Neural progenitor cell (in vitro differentiated cells): ENCODE measurements at places on chromosomes 11 and 22.
A peak's percentile ranks its signal among the peaks of the same experiment; 100 is the strongest.

DNA sequence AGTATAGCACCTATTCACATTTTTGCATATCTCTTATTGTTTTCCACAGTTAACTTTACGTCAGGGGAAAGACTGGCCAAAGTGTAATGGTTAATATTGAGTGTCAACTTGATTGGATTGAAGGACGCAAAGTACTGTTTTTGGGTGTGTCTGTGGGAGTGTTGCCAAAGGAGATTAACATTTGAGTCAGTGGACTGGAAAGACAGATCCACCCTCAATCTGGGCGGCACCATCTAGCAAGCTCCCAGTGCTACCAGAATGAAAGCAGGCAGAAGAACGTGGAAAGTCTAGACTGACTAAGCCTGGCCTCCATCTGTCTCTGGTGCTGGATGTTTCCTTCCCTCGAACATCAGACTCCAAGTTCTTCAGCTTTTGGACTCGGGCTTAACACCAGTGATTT lies 1900.7 kb upstream of the RAG2 start:
- no peak for DNase-seq

GRCh38 chr11:74437441-74438042 lies 29.8 kb downstream of the KCNE3 start:
- DNase-seq, result no peak

DNA sequence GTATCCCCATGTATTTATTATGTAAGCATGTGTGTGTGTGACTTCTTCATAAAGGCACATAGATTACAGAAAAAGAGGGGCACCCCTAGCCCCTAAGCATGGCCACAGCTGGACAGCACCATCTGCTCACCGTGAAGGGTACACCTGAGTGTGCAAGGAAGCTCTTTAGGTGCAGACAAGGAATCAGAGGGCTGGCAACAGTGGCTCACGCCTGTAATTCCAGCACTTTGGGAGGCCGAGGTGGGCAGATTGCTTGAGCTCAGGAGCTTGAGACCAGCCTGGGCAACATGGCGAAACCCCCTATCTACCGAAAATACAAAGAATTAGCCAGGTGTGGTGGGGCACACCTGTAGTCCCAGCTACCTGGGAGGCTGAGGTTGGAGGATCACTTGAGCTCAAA lies 56.3 kb downstream of the DGCR2 start:
- DNase-seq, result no peak

- no peak for DNase-seq
These were observed 6.9 kb upstream of the MYO7A start for GRCh38 chr11:77121096-77121640.

GRCh38 chr11:120878781-120879180 lies 145.1 kb upstream of the TBCEL start:
- DNase-seq, result no peak

DNA sequence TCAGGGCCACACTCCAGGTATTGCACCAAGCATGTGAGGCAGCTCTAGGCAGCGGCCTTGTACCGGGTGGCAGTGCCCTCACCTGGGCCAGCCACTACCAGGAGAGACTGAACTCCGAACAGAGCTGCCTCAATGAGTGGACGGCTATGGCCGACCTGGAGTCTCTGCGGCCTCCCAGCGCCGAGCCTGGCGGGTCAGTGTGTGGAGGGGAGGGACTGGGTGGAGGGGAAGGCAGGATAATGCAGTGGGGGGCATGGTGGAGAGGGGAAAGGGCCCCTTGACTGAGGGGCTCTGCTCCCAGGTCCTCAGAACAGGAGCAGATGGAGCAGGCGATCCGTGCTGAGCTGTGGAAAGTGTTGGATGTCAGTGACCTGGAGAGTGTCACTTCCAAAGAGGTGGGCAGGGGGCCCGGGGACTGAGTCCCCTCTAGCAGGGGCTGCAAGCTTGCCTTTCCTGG lies 4.2 kb downstream of the SSH3 start:
- no peak for DNase-seq

GRCh38 chr11:34068111-34068510 lies 16.6 kb downstream of the CAPRIN1 start:
- DNase-seq, result no peak

DNA sequence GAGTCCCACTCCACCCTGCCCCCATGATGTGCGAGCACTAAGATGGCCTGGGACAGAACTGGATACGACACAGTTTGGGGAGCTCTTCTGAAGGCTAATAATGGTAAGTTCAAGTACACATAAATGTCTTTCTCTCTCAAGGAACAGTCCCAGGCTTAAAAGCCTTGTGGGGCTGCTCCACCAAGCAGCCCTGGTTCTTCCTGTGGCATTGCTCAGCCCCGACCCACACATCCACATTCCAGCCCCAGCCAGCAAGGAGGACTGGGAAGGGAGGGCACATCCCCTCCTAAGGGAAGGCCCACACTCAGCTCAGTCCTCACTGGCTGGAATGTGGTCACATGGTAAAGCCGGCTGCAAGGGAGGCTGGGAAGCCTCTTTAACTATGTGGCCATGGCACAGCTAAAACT lies 13.3 kb upstream of the MB start:
- peak; percentile 18 for DNase-seq

- no peak for DNase-seq
These were observed 37.0 kb downstream of the OSBP2 start for GRCh38 chr22:30731658-30732057.

GRCh38 chr11:27390318-27391295 lies 27.6 kb upstream of the CCDC34 start:
- no peak for DNase-seq

DNA sequence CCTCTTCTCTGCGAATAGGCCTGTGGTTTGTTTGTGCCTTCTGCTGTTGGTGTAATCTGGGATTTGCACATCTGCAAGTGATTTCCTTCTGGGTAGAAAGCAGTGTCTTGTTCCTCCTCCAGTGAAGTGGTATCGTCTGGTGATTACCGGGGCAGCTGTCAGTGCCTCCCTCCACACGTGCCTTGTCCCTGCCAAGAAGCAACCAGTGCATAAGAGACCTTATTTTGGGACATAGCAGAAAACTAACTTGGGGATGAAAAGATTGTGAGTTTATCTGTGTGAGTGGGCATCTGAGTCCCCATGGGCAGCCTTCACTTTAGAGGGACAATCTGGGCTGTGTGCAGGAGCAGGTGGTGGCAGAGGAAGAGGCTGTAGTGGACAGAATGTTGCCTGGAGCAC lies 71.5 kb upstream of the SORL1-AS1 start:
- no peak for DNase-seq

DNA sequence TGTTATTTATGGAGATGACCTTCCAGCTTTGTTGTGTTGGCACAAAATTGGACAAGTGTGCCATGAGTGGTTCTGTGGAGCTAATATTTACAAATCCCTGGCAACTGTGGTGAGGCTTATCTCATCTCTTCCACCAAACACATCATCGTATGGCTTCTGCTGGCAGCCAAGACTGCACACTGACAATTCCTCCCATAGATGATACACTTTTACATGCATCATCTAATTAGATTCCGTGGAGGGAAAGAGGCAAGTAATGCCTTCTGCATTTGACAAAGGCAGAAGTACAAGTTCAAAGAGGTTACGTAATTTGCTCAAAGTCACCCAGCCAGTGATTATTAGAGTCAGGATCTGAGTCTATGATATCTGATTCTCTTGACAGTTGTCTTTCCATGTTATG lies 62.7 kb upstream of the KIRREL3 start:
- DNase-seq, result no peak

DNA sequence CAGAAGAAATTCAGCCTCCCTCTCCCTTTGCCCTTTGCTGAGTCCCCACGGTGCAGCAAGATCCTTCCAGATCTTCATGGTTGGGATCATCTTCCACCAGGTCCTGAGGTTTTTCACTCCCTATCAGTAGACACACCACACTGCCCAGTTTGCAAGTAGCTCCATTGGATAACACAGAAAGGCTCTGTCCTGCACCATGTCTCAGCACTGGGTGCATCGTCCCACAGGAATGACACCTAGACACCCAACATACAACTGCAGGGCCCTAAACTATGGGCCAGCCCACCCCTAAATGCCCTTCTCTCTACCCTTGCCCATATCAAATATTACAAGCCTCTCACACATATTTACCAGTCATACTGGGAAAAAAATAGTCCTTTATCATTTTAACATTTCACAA lies 9.4 kb downstream of the KLHL22 start:
- DNase-seq, result no peak

GRCh38 chr11:114889594-114890011 lies 211.3 kb downstream of the NXPE2 start:
- peak; percentile 82 for DNase-seq

DNA sequence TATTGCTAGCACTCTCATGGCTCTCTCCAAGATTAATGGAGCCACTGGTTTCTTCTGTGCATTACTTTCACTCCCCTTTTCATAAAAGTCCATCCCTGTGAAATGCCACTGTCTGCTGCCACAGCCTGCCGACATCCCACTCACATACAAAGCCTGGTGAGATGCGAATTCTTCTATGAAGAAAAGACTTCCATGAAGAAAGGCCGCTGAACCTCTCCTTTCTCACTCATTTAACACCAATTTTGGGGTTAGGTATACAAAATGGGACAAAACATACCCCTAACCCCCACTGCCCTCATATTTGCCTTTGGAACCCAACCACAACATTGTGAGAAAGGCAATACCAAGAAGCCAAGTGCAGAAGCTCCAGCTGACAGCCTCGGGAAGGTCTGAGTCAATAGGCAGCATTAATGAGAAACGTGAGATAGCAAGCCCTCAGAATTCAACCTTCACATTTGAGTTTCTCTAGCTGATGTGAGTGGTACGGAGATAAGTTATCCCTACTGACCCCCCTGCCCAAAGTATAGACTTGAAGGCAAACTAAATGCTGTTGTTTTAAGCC lies 156.4 kb downstream of the ATG16L2 start:
- no peak for DNase-seq

DNA sequence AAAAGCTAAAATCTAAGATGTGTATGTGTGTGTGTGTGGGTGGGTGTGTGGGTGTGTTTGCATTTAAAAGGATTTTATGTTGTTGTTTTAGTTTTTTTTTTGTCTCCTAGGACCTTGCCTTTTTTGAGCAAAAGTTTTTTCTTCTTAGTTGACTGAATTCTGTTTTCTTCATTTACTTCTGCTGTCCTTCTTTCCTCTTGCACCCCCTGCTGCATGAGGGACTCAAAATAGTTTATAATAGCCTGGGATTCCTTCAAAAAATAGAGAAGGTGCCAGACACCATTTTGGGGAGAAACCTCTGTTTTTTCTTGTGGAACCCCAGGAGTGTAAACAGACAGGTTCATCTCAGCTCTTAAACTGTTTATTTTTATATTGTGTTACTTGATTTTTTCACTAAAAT lies 817.7 kb downstream of the TBC1D22A start:
- DNase-seq, result no peak

DNA sequence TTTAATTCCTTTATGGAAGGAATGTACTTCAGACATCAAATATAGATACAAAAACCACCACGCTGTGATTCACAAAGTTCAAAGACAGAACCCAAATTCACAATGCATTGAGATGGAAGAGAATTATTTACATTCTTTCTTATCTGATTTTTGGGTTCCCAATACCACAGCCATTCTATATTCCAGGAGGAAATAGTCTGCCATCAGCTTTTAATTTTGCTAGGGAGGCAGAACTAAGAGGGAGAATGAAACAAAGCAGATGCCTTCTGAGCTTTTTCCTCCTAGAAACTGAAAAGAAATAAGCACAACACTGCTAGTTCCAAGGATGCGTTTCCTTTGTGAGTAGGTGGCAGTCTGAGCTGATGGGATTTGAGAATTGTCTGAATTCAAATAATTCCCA lies 283.0 kb upstream of the NARS2 start:
- DNase-seq, result no peak

GRCh38 chr11:75403983-75404658 lies 4.8 kb downstream of the RPS3 start:
- DNase-seq, result no peak

GRCh38 chr11:107856180-107856980 lies 2.2 kb downstream of the SLC35F2 start:
- no peak for DNase-seq

- DNase-seq, result no peak
These were observed 136.4 kb downstream of the NECTIN1 start for GRCh38 chr11:119592642-119593041.

- no peak for DNase-seq
These were observed 124.5 kb downstream of the KCNQ1 start for GRCh38 chr11:2569321-2569721.

DNA sequence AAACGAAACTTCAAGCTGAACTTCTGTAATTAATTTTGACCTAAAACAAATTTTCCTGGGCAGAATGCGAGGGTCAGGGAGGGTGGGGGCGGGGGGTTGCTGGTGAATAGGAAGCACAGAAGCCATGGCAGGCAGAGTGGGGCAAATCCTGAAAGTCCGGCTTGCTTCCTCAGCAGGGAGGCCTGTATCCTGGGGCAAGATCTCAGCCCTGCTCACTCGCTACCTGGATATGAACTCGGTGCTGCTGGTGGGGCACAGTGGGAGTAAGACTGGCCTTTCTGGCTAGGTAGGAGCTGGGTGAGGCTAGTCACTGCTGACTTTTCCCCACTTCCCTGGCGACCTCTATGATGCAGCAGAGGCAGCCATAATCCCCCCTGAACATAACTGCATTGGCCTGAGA lies 168.9 kb upstream of the CHORDC1 start:
- DNase-seq, result no peak

GRCh38 chr11:60918251-60918938 lies 4.4 kb downstream of the TMEM109 start:
- DNase-seq, result no peak

DNA sequence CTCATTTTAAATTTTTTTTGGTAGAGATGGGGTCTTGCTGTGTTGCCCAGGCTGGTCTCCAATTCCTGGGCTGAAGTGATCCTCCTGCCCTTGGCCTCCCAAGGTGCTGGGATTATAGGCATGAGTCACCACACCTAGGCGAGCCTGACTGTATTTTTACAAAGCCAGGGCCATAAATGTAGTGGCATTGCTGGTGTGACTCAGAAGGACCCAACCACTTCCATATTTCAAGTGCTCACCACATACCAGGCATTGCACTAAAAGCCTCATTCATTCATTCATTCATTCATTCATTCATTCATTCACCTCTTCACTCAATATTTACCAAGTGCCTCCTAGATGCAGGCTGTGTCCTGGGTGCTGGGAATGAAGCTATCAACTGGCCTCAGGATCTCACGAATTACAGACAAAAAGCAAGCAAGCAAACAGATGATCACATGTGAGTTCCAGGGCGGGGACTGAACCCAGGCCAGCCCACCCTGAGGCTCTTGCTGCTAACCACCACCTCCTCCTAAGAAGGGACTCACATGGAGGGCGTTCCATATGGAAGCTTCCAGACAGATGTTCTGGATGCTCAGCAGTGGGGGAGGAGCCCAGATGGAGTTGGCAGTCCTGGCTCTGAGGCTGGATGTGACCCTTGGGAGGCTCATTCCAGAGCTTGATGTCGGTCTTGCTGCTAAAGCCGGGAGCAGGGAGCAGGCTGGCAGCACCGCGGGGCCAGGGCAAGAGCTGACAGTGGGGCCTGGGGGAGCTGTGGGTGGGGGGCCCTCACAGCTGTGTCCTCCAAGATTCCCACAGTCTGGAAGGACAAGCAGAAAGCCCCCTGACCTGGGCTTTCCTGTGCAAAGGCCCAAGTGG lies 158.8 kb downstream of the CTTN start:
- DNase-seq, result no peak

GRCh38 chr22:24161485-24161884 lies 19.8 kb upstream of the SUSD2 start:
- DNase-seq, result no peak

GRCh38 chr22:31148953-31149627 lies 8.8 kb upstream of the PLA2G3 start:
- DNase-seq, result peak; percentile 83
